ENCODE measurements at places on chromosomes 12 and 14.

- DNase-seq: no peak
These were observed 66.9 kb upstream of the ACTN1 start for GRCh38 chr14:69045857-69046475.

DNA sequence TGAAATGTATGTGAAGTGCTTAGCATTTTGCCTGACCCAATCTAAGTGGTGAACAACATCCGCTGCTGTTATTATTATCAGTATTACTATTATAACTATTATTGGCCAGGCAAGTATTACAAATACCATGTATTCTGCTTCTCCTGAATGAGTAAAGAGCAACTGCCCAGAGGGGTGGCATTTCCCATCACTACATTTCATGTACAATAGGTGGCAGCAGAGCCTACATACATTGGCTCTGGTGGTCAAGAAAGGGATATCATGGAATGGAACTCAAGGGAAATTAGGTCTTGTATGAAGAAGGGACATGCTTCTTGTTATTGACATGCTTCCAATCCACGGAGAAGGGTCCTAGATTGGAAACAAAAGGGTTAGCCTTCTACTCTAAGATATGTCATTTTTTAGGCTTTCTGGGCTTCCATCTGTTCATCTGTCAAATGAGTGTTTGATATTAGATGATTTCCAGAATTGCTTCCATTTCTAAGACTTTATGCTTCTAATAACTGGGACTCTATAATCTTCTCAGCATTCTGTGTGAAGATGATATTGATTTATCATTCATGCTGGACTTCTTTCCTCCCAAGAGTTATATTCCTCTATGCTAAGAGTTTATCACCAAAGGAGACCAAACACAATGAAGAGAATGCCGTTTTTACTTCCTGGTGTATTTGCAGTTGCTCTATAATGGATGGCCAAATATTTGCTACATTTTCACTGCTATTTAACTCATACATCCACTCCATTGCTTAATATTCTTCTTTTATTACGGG lies 239.1 kb downstream of the SSPN start:
- DNase-seq: peak; percentile 17

DNA sequence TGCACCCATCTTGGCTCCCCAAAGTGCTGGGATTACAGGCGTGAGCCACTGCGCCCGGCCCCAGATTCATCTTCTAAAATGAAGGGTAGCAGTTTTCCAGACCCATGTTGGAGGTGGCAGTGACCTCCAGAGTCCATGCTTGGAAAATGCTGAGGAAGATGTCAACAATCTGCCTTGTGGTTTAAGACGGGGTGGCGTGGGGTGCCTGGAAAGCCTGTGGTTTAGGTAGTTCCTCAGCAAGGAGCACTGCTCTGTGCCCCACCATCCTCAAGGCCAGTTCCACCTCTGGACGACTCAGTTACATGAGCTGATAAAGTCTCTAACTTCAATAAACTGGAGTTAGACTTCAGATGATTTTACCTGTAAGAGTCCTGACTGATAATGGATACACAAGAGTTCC lies 48.6 kb downstream of the DRAM1 start:
- DNase-seq: no peak

GRCh38 chr12:66823857-66824570 lies 145.1 kb upstream of the GRIP1 start:
- no peak for DNase-seq

DNA sequence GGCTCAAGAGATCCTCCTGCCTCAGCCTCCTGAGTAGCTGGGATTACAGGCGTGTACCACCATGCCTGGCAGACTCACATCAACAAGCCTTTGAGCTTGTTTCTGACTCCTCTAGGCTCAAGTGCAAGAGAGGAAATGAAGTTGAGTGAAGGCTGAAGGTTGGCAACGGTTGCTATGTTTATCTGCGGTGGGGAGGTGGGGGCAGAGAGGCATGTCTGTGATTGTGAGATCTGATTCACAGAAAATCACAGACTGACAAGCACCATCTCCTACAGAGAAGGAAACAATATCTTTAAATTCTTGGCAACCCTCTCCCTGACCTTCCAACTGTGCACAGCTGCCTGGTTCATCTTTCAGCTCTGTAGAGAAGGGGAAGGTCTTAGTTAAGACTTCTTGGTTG lies 22.1 kb upstream of the NINJ2 start:
- DNase-seq: no peak

- peak; percentile 64 for DNase-seq
These were observed 119.8 kb upstream of the CPM start for GRCh38 chr12:69052613-69053408.

GRCh38 chr12:110270125-110270962 lies 10.7 kb upstream of the ATP2A2 start:
- DNase-seq: no peak

- DNase-seq: peak; percentile 31
These were observed 651 bp downstream of the TMEM117 start for GRCh38 chr12:43836475-43836989.

GRCh38 chr12:79998554-79998953 lies 63.7 kb upstream of the PPP1R12A start:
- DNase-seq: no peak

DNA sequence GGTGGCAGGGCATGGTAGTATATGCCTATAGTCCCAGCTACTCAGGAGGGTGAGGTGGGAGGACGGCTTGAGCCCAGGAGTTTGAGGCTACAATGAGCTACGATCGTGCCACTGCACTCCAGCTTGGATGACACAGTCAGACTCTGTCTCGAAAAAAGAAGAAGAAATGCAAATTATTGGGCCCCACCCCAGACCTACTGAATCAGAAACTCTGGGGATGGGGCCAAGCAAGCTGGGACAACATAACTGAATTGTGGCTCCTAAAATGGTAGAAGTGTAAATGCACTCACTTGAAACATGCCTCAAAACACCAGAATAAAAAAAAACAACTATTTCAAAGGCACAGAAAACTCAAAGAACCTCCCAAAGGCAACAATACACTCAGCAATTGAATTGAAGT lies 37.0 kb downstream of the CIT start:
- no peak for DNase-seq

- no peak for DNase-seq
These were observed 56.2 kb upstream of the RESF1 start for GRCh38 chr12:31903025-31903424.

GRCh38 chr14:91879196-91879595 lies 11.9 kb upstream of the TC2N start:
- DNase-seq: no peak

- no peak for DNase-seq
These were observed 52.9 kb upstream of the FERMT2 start for GRCh38 chr14:53003776-53004175.

DNA sequence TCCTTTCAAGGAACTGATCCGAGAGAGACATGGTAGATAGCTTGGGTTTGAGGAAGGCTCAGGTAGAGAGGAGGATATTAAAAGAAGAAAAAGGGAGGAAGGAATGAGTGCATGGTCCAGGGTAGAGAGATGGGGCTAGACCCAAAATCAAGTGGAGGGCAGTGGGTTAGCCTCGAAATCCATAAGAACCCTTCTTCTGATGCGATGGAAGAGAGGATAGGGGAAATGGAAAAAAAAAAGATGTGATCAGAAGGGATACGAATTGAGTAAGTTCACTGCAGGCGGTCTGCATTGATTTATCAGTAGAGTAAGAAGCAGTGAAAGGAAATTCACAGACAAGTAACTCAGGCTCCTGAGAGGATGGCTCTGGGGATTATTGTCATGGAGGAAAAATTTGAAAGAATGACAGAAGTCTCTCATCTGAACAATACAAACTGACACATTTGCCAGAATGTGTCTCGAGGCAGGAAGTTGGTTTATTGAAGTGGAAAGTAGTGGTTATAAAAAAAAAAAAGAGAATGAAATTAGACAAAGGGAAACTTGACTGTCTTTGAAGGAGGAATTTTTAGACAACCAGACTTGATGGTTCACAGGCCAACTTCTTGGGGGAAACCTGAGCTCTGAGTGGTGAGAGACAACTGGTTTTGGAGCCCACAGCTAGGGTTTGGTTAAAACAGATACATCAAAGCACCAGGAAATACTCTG lies 10.2 kb downstream of the PPFIBP1 start:
- DNase-seq: no peak

DNA sequence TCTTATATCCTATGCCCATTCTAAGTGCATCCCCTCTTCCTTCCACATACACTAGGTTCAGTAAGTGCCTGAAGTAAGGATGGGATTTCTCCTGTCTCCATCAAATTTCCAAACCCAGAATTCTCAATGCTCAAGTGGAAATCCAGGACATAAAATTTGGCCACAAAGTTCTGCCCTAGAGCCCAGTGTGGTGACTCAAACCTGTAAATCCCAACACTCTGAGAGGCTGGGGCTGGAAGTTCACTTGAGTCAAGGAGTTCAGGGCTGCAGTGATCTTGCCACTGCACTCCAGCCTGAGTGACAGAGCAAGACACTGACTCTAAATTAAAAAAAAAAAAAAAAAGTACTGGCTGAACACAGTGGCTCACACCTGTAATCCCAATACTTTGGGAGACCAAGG lies 4.5 kb upstream of the ARF3 start:
- no peak for DNase-seq

DNA sequence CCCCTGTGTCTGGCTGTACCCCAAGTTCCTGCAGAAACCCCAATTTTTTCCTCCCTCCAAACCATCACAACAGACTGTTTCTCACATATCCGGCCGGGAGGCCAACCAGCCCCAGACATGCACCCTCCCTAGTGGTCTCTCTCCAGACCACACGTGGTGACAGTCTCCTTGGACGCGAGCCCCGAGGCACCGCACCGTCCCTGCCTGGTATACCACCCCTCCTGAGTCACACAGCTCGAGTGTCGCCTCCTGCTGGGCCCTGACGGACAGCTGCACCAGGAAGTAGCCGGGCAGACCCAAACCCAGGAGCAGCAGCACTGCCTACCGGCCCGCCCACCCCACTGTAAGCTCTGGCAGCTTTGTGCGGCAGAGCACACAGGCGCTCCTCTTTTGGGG lies 97.4 kb downstream of the RFLNA start:
- DNase-seq: no peak

DNA sequence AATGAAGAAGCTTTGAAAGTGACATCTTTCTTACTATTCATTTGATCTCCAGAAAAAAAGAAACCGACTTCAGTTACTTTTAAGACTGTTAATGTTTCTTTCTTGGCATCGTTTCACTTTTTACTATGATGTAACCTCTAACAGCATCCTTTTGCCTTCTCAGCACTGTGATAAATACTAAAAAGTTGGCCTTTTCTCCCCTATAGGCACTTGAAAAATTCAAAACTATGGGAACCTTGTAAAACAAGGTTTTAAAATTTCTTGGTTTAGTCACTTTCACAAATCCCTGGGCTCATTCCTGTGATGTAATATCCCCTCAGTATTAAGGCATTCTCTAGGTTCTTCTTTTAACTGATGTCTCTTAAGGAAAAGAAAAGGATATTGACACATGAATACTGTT lies 281.8 kb downstream of the EGLN3 start:
- no peak for DNase-seq

GRCh38 chr12:97132270-97132669 lies 225.2 kb downstream of the NEDD1 start:
- no peak for DNase-seq

GRCh38 chr12:9144730-9145106 lies 29.0 kb upstream of the A2M start:
- no peak for DNase-seq

DNA sequence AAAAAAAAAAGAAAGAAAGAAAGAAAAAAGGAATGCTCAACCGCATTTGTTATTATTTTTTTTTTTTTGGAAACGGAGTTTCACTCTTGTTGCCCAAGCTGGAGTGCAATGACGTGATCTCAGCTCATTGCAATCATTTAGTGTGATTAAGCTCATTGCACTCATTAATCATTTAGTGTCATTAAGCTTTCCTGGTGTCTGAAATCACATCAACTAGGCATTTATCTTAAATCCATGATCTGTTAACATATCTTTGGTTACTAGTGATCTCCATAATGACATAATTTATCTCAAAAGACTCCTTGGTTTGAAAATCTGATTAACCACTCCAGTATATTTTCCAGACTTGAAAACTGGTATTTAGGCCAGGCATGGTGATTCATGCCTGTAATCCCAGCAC lies 26.3 kb downstream of the ETFBKMT start:
- DNase-seq: no peak

DNA sequence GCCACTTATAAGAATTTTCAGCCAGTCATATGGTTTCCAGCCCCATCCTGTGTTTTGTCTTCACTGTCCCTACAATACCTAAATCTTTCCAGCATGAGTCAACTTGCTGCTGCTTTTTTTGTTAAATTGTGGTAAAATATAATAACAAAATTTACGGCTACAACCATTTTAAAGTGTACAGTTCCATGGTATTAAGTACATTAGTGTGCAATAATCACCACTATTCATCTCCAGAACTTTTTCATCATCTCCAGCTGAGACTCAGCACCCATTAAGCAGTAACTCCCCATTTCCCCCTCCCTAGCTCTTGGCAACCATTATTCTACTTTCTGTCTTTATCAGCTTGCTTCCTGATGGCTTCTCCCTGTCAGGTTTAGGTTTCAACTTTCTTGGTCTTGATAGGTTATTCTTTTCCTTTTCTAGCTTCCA lies 39.1 kb downstream of the FRS2 start:
- peak; percentile 39 for DNase-seq

- no peak for DNase-seq
These were observed 106.4 kb downstream of the SLC8A3 start for GRCh38 chr14:70082394-70082793.

DNA sequence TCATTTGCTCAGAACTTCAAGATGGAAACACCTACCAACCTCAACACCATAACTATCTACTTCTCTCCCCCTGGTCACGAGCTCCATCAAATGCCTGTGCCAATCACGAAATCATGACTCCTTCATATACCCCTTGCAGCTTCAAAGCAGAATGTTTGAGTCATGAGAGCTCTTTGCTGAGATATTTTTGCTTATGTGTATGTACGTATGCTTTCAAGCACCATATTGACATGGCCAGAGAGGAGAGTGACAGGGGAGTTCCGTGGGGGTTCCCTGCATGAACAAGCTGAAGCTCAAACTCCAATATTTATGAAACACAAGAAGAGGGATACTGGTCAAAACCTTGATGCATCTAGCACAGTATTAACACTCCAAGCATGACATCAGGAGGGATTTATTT lies 374.4 kb downstream of the DPF3 start:
- no peak for DNase-seq

DNA sequence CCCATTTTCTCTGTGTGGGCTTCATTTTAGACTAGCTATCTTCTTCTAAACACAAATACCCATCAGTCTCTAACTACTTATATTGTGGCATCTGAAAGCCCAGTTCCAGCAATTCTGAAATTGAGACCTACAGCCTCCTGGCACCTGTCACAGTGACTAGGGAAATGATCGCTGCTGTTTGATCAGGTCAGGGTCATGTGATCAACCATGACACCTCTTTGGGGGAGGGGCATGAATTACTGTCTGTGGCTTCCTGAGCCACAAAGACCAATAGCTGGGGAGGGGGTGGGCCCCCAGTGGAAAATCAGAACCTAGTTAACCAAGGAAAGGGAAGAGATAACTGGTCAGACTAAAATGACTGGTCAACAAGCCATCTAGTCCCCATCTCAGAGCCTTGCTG lies 14.1 kb downstream of the WSCD2 start:
- DNase-seq: no peak

GRCh38 chr12:77847680-77848431 lies 17.2 kb downstream of the NAV3 start:
- peak; percentile 54 for DNase-seq
